ENCODE measurements at places on chromosomes 2 and 18.

- DNase-seq = no peak
Measured at GRCh38 chr2:202771741-202772460, 99.7 kb downstream of the ICA1L start.

- no peak for DNase-seq
Measured at GRCh38 chr2:136434251-136434715, 316.3 kb upstream of the CXCR4 start.

GRCh38 chr2:216355711-216356110 is 16.6 kb downstream of the MARCHF4 start:
- no peak for DNase-seq

DNA sequence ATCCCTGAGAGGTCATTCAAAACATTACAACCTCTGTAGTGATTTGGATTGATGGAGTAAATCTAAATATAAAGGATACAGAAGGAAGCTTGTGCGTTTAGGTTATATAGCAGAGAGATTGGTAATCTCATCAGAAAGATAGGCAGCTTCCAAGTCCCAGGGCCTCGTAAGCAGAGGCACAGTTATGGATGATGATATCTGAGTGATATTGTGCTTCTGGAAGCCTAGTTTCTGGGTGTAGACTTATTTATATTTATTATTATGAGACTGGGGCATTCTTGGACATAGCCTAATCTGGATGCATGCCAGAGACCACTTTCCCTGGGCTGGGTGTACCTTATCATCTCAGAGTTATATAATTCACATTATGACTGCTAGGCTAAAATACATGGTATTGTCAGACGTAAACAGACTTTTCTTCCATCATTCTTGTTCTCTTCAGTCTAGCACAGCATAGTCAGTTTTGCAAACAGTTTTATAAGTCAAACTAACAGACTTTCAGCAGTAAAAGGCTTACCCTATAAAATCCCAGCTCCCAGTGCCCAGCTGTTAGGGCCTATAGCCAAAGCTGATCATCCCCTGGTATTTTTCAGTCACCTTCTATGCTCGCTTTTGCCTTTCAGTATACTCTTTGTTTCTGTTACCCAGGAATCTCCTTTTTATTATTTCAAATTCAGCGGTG is 47.9 kb downstream of the RAB3GAP1 start:
- DNase-seq = no peak

GRCh38 chr18:78768656-78769501 is 210.7 kb upstream of the SALL3 start:
- DNase-seq = no peak

DNA sequence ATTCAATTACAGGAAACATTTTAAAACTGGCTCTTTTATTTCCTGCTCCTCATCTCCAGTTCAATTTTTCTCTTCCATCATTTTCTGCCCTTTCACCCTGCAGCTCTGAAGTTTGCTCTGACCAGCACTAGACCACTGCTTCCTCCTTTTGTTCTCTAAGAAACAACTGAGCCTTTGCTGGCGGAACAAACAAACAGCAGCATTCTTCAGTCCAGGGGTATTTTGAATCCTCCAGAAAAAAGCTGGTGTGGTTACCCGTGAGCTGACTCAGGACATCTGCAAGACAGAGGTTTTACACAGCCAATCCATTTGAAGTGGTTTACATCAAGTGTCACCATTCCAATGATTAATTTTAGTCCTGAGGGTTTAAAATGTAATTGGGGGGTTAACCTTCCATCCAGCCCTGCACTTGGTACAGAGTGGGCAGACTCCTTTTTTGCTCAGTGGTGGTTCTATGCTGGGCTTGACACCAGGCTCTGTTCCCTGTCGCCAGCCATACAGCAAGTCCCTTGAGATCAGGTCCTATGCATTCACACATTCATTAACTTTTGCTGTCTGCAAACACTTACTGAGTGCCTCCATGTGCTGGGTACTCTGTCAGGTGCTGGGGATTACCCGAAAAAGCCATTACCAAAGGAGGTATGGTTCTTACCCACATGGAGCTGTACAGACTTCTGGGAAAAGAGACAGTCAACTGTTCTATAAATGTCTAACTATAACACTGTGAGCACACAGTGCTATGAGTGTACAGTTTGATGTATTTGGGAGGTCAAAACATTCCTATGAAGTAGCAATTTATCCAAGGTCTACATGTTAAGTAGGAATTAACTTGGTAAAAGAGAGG is 909.4 kb upstream of the GYPC start:
- DNase-seq = no peak

DNA sequence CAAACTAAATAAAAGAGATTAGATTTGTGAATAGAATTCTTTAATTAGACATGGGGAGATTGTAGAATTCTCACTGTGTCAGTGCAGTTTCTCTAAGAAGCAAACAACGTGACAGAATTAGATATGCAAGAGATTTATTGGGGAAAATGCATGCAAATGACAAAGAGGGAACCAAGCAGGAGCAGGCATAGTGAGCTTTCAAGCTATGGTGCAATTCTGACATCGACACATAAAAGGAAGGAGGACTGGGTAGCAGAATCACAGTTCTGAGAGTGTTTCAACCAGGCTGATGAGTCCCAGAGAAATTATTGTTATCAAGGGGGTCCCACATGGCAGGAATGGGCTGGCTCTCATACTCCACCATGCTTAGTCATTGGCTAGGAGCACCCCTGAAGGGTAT is 338.4 kb downstream of the FIGN start:
- DNase-seq = peak; percentile 55

DNA sequence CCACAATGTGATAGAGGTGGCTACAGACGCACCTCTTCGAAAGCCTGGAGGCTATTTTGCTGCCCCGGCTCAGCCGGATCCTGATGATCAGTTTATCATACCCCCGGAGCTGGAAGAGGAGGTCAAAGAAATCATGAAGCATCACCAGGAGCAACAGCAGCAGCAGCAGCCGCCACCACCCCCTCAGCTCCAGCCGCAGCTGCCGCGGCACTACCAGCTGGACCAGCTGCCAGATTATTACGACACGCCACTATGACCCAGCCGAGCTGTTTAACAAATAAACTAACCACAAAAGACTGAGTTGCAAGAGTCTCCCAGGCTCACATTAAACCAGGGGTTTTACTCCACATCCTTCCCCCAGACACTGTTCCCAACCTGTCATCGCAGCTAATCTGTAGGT is 263.8 kb downstream of the PHLPP1 start:
- DNase-seq = peak; percentile 69

GRCh38 chr2:3184167-3184566 is 193.5 kb downstream of the EIPR1 start:
- no peak for DNase-seq

DNA sequence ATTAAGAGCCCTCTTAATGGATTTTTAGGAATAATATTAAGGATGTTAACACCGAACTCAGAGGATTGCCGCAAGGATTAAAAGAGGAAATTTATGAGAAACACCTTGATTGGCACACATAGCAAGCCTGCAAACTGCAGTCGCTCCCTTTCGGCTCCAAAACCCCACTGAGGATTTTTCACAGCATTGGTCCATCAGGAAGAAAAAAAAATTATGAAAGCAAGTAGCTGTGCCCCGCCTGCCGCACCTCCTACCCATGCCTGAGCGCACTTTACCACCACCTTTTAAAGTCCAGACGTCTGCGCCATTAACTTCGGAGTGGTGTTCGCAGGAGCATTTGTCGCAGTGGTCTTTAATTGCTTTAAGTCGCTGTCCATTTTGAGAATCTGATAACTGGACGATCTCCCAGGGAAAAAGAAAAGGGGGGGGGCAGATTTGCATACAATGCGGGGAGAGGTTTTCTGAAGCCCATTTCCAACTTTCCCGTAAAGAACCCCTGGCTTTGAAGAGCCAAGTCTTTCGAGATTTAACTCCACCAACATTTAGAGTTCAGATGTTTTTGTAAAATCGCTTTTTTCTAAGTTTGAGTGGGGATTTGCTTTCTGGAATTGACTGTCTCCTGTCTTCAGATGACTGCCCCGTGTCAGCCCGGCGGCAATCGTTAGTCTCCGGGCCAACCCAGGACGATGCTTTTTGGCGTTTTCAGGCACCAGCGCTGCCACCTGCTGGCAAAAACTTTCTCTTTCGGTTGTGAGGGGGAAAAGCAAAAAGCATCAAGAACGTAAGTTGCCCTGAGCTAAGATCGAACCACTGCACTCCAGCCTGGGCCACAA is 913 bp upstream of the TRABD2A start:
- peak; percentile 74 for DNase-seq

- DNase-seq = no peak
Measured at GRCh38 chr2:200180943-200181342, 125.5 kb upstream of the SPATS2L start.

DNA sequence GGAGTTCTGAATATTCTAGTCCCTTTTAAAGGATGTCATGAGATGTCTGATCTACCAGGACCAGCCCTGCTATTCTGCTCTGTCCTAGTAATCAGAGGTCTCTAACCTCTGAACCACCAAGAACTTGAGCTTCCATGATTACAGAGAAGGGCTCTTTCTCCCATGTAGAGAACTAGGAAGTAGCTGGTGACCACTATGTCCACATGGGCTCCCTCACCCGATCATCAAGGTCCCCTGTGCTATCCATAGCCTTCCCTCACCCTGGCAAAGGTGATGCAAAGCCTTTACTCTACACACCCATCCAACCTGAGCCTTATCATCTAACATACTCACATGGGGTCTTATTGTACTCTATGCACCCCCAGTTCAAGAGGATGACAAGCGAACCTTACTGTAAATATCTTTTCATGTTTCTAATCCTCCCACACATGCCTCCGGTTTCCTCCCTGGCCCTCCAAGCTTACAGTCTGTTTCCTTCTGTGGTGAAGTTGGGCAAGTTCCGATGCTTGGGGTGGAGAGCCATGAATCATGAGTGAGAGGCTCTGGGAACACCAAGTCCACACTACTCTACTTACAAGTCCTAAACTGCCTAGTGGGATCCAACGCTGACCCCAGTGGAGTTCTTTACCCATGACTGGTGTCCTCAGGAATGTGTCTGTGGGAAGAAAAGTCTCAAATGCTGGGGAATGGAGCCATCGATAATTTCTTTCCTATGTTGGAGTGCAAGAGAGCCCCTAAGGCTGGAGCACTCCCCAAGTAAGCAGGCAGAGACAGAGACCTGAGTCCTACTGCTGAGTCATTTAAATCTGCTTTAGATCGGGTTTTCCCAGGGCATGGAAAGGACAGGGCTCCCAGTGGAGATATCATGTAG is 73.3 kb upstream of the KLF7 start:
- DNase-seq = peak; percentile 95

DNA sequence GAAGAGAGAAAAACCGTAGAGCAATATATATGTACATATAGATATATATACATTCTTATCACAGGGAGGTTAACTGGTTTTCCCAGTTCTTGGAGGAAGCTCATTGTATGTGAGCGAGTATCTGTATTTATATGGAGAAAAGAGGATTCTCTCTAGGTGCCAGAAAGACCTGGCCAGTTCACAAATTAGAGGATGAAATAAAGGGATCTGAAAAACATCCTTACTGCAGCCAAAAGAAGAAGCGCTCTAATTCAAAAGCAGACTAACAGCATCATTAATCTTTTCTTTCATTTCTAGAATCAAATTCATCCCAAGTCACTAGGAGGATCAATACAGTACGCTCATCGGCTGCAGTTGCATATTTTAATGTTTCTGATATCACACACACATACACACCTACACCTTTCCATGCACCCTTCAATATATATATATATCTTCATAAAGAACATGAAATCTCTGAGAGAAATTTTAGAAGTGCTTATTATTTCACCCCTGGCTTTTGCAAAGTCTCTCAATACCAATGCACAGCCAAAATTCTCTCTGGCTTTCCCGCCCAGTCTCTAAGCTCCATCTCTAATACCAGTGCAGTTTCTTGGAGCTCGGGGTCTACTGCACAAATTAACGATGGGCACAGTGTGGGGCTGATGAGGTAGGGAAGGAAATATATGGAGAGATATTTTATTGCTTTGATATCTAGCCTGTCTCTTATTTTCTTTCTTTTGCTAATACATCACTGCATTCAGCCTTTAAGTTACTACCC is 731 bp downstream of the NRXN1 start:
- no peak for DNase-seq

DNA sequence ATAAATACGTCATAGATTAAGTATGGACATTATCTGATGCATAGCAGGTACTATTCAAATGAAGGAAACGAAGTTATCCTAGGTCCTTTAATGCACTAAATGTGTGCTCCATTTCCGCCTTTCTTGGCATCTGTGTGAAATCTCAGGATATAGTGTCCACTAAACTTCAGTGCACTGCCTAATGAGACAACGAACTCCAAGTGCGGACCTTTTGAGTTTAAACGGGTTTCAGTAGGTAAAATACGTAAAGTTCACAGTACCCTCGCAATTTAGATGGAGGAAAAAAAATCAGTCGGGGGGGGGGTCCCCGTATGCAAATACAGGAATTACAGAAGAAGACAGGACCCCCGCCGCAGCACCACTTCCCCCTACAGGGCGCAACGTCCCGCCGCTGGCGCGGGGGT is 729 bp upstream of the REL start:
- no peak for DNase-seq

DNA sequence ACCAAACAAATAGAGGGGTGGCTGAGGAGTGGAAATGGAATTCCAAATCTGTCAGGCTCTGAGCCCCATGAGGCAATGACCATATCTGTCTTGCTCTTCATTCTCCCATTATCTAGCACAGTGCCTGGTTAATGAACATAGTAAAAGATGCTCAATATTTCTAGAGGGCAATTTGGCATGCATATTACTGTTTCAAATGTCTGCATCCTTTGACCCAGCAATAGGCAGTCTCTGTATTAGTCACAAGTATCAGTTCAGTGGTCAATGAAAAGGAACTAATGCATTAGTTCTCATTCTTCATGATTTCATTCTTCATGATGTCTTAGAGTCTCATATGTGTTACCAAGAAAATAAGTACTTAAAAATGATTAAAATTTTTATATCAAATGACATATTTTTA is 28.4 kb upstream of the MALL start:
- no peak for DNase-seq

DNA sequence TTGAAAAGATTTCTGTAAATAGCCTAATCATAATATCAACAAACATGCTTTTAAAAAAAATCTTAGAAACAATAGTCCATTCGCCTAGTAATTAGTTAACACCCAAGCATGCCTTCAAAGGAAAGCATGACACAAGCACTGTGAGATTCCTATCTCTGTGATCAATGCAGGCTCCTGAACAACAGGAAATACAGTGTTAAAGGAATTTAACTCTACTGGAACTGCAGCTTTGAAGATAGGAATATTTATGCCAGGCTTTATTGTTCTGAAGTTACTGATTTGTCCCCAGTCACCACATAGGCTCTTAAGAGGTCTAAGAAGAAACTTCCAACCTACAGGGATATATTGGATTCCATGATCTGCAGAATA is 15.4 kb upstream of the FAM124B start:
- DNase-seq = no peak
